ENCODE measurements at places on chromosomes 5 and 9.

DNA sequence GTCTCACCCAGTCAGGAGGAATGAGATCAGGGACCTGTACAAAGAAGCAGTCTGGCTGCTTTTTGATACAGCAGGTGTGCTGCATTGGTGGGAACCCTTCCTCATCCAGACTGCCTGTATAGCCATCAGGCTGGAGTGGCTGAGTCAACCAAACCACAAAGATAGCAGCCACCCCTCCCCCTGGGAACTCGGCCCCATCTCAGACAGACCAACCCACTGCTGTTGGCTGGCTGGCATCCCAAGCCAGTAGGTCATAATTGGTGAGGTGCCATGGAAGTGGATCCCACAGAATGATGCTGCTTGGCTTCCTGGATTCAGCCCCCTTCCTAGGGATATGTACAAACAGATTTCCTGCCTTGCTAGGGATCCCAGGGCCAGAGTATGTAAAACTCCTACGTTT is 60.9 kb downstream of the YTHDC2 start:
- DNase-seq: peak; percentile 88

DNA sequence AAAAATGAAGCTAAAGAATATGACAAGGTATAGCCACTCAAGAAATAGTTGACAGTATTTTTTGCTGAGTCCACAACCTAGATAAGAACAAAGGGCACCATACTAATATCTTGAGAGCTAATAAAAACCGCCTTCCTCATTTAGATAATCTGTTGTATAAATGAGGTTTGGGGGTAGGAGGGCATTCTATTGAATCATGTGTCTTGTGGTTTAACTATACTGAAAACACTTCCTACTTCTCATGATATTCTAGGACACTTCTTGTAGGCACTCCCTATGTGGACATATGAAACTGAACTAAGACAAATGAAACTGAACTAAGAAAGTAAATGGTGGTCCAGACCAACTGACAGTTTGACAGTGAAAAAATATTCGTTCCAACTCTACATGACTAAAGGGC is 1268.5 kb upstream of the C9orf72 start:
- no peak for DNase-seq

- no peak for DNase-seq
These were observed 2.2 kb upstream of the PRRT1B start for GRCh38 chr9:131543141-131543540.

DNA sequence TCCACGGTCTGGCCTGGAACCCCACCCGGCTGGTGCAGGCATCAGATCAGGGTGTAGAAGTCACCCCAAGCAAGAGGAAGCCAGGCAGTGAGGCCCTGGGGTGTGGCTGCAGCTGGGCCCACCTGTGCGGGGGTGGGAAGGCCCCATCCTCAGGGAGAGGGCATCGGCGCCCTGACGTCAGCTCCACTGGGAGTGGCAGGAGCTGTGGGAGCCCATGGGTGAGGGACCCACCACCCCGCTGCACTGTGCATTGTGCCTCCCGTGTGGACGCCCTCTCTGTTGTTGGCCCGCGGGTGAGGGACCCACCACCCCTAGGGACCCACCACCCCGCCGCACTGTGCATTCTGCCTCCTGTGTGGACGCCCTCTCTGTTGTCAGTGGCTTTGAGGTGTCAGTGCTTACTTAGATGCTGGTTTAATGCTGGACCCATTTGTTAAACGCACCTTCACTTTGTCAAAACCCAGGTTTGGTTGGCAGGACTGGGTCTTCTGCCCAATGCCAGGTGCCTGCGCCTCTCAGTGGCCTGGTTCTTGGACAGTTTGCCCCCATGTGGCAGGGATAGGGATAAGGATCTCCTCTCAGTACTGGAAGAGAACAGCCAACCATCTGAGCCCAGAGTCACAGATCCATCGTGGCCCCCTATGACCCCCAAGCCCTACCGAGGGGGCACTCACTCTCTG is 6.9 kb upstream of the EXOC3 start:
- DNase-seq: peak; percentile 52

- peak; percentile 21 for DNase-seq
These were observed 535 bp downstream of the UNC5A start for GRCh38 chr5:176810687-176811501.

GRCh38 chr5:93611976-93612854 is 29.2 kb downstream of the NR2F1 start:
- peak; percentile 48 for DNase-seq

GRCh38 chr9:109289186-109289585 is 31.7 kb downstream of the EPB41L4B start:
- DNase-seq: no peak

- peak; percentile 24 for DNase-seq
These were observed 202.3 kb upstream of the SGCD start for GRCh38 chr5:156124708-156125107.

DNA sequence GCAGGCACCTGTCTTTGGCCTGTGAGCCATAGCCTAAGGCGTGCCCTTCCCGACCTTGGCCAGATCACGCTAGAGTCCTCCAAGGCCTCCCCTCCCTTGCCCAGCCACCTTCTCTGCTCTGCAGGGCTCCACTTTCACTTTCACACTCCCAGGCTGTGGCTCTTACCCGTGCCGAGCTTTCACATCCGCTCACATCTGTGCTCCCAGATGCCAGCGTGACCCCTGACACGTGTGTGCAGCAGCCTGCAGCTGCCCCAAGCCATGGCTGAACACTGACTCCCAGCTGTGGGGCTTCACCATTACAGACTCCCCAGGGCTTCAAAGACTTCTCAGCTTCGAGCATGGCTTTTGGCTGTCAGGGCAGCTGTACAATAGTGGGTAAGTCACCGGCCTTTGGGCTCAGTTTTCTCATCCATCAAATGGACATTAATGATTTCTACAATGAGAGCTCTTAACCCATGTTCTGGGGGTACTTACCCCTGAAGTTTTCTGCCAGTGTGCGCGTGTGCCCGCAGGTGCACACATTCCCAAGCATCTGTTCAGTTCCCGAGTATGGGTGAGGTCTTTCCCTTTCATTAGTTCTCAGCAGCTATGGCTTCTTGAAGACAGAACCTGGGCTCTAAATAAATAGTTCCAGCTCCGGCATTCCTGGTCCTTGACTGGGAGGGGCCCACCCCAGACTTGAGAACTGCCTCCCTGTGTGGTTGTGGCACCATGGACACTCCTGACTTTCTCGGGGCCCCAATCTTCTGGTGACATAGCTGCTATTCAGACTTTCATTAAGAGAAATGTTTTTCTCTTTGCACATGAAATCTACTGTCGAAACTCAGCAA is 118.6 kb downstream of the RGS3 start:
- DNase-seq: peak; percentile 64

DNA sequence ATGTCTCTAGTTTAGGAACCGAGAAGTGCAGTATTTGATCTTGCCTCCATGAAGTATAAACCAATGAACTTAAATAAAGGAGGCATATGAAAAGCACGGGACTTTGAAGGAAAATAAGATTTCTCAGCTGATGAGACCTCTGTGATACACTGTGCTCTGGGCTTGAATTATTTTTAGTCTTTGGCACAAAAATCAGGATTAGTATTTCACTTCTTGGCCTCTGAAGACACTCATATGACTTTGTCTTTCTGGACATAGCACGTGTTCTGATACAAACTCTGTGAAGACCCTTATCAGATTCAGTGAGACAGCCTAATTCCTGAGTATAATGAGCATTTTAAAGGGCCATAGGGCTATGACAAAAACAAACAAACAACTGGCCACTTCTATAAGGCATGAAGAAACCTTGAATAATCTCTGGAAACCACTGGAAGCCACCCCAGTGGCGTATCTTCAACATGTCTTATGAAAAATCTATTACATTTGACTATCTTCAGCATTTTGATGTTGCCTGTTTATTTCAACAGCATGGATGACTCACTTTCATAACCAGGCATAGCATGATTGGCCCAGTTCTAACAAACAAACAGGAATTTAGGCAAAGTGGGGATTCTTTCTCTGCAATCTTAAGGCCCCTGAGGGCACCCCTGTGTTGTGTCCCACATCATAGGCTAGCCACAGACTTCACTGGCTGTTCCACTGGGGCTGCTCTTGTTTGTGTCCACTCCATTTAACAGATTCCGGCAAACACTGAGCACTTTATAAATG is 90.3 kb upstream of the ZNF462 start:
- no peak for DNase-seq

DNA sequence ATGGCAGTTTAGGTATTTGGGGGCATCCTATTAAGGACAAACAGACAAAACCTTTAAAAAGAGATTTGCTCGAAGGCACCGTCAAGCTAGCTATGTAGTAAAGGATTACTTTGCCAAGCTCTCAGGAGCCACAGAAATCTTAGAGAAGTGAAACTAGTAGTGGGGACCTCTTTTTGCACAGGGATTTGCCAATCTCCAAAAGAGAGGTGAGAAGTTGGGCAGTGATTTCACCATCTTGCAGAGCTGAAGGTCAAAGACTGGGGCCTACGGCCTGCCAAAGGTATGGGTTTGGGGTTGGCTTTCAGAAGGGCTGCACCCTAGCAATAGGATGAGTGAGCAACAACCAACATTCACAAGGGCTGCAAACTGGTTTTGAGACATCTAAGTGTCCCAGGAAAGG is 1.6 kb upstream of the FCN1 start:
- DNase-seq: no peak

DNA sequence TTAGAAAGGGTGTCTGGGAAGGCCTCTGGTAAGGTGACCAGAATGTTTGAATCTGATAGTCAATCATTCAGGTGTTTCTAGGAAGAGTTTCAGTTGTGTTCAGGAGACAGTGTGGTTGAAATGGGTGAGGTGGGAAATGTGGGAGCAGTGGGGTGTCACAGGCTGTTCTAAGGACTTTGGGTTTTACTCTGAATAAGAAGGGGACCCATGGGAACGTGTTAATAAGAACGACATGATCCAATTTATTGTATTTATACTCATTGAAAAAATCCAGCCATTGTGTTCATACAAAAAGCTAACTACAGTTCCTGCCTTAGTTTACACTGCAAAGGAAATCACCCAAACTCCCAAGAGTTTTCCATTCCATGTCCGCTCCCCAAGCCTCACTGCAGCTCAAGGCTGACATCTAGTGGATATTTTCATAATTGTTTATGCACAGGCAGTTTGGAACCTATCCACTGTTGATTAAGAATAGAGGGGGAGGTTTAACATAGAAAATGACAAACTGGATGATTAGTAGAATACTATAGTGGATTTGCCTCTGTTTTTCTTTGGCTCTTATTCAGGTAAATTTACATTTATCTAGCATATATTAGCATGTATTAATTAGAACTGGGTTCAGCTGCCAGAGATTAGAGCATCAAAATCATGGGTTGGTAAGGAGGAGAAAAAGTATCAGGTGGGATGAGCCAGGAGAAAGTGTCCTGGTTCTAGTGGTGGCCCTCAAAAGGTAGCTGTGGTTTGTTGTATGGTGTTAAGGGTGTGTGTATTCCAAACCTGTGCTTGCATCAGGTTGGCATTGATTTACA is 17.7 kb downstream of the CAVIN4 start:
- peak; percentile 71 for DNase-seq

- DNase-seq: peak; percentile 71
These were observed at the start of gene TRIM7 for GRCh38 chr5:181204826-181205760. Gene TRIM7, minus strand, starts transcription at chr5:181205196. Its CDS starts 86 bp downstream, at chr5:181205110.

DNA sequence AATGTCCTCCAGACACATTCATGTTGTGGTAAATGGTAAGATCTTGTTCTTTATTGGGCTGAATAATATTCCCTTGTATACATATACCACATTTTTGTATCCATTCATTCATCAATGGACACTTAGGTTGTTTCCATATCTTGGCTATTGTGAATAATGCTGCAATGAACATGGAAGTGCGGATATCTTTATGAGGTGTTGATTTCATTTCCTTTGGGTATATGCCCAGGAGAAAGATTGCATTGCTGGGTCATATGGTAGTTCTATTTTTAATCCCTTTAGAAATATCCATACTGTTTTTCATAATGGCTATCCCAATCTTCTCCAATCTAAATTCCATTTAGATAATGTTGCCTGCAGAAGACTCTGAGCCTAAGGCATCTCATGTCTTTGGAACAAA is 78.0 kb upstream of the TNC start:
- DNase-seq: peak; percentile 75

GRCh38 chr5:77632526-77633206 is 5.8 kb downstream of the OTP start:
- DNase-seq: no peak

- no peak for DNase-seq
These were observed 41.3 kb downstream of the PPARGC1B start for GRCh38 chr5:149771216-149771980.

GRCh38 chr9:90169490-90169889 is 473.1 kb downstream of the DIRAS2 start:
- DNase-seq: no peak

DNA sequence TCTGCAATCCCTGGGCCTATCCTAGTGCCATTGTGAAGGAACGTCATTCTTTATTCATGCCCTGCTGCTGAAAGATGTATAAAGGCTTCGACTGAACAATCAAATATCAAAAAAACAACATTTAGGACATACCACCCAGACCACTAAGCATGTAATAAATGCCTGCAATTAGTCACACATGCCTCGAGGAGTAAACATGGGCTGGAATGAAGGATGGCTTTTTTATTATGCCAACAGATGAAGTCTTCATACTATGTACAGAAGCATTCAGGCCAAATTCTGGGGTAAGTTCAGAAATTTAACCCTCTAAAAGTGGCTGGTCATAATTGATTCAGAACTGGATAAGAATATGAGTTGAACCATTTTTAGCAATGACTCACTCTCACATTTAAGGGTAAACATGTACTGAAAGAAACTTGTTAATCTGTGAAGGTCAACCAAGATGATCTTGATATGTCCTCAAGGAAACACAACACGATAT is 38.1 kb downstream of the FAM240B start:
- peak; percentile 96 for DNase-seq

DNA sequence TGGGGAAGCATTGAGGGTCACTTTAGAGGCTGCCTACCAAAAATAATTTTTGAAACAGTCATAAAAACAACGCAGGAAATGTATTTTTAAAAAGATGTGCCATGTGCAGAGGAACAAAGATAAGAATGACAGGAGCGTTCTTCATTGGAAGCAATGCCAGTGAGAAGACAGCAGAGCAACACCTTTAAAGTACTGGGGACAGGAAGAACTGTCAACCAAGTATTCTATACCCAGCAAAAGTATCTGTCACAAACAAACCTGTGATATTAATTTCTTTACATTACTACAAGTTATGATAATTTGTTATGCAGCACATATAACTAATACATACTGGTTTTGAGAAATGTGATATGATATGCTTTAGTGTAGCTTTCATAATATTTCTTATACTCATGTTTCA is 675.6 kb downstream of the IRX1 start:
- DNase-seq: no peak

GRCh38 chr5:52342361-52342760 is 445.4 kb upstream of the ITGA1 start:
- DNase-seq: no peak

Measured in EH (cell line).